ENCODE measurements at places on chromosomes 5 and 9.

DNA sequence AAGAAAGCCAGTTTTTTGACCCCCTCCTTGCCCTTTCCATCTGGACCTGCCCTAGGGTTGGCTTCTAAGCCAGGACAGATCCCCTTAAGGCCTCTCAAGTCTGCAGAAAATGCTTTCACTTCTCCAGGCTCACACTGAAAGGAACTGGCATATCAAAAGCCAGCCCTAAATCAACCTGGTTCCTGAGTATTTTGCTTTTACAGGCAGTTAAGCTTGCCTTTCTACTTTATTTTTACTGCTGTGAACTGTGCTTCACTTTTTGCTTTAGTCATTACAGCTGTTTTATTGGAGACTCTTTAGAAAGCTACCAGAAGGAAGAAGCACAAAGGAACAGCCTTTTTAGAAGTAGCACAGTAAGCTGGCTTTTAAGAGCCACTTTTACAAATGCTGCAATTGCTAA, 5.0 kb downstream of the TARS1 start:
- DNase-seq: no peak

GRCh38 chr5:106085556-106085955, 1585.2 kb downstream of the EFNA5 start:
- DNase-seq: no peak

DNA sequence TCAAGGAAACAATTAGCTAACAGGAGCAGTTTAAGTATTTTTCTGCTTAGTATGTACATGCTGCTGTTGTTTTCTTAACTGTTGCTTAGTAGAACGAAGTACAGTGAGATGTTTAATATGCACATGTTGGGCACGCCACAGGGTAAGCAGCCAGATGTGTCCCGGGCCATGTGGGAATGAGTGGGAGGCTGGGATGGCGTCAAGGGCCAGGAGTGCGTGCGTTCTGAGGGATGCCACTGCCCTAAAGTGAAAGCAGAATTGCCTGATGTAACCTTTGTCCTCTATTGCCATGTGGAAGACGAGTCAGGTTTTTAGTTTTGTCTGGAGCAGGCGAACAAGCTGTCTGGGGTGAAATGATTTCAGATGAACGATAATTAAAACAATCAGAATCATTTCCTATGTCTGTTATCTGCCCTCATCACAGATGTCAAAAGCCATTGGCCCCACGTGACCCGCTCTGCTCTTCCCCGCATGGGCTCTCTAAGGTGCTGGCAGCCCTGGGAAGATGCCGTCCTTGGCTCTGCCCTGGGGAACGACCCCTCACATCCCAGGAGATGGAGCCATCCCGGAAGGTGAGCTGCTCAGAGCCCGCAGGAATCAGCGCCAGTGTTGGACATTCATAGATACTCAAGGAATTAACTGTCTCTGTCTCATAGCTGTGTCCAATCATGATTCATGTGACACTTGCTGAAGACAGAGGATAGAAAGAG, 356.6 kb upstream of the IRX4 start:
- no peak for DNase-seq

GRCh38 chr5:113806250-113806649, 292.8 kb downstream of the YTHDC2 start:
- no peak for DNase-seq

GRCh38 chr5:175554296-175554695, 75.9 kb downstream of the SFXN1 start:
- DNase-seq: no peak

DNA sequence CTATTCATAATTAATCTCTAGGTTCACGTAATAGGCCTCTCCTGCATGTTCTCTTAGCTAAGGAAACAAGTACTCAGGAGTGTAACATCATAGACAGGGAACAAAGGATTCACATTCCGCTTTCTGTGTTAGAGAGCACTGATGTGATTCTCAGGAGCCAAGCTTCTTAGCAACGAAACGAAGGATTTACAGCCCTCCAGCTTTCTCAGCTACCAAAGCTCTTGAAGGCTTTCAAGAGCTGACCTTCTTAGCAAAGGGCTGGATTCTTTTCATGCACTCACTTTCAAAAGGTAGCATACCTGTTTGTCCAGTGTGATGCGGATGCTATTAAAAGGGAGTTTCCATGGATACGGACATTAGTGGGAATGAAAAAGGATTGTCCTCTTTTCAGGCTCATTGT, 107.4 kb downstream of the TUSC1 start:
- no peak for DNase-seq

GRCh38 chr9:27033815-27034403, 28.4 kb upstream of the LRRC19 start:
- no peak for DNase-seq

DNA sequence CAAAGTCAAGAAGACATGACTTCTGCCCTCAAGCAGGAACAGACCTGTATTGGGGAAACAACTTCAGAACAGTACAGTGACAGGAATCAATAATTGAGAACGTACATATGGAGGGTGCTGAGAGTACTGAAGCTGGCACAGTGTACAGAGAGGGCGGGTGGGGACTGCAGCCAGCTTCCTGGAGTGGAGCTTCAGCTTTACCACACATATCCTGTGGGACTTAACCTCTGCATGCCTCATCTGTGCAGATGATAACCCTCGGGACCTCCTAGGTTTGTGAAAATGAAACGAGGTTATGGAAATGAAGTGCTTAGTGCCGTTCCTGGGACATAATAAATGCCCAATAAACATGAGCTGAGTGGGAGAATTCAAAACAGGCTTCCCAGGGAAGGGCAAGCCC, 22.1 kb upstream of the RARS1 start:
- DNase-seq: no peak

DNA sequence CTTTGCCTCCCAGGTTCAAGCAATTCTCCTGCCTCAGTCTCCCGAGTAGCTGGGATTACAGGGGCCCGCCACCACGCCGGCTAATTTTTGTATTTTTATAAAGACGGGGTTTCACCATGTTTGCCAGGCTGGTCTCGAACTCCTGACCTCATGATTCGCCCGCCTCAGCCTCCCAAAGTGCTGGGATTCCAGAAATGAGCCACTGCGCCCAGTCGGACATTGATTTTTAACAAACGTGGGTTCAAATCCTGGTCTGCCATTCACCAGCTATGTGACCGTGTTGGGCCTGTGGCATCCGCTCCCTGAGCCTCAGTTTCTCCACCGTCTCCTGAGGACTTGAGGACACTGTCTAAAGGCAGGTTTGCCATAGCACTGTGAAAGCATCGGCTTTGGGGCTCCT, 41.8 kb upstream of the NEK6 start:
- DNase-seq: no peak

GRCh38 chr5:156942064-156942463, 21.0 kb downstream of the TIMD4 start:
- no peak for DNase-seq

DNA sequence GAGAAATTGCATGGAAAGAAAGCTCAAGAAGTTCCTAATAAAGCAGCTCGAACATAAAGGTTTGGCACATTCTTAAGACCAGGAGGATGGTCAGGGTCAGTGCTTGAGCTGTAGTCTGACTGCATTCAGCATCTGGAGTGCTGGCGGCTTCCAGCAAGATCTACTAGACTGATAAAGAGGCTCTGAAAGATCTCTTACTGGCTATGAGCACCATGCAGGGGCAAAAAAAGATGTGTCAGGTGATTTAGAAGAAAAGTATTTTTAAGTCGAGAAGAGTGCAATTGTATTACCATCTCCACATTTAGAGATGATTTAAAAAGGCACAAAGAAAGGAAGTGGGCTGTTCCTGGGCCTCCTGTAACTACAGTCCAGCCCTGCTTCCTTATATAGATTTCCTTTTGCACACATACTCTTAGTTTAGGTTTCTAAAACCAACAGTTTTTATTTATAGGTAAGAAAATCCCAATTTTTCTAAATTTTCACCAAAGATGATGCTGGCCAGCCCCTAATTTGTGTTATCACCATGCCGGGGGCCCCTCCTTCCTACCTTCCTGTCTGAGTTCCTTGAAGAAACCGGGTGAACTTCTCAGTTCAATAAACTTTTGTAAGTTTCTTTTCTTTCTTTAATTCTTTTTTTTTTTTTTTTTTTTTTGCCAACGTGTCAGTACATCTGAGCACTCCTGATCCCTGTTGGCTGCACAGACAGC, 65.9 kb upstream of the PLPP1 start:
- DNase-seq: no peak

GRCh38 chr5:122390154-122390553, 78.1 kb downstream of the SNCAIP start:
- no peak for DNase-seq

DNA sequence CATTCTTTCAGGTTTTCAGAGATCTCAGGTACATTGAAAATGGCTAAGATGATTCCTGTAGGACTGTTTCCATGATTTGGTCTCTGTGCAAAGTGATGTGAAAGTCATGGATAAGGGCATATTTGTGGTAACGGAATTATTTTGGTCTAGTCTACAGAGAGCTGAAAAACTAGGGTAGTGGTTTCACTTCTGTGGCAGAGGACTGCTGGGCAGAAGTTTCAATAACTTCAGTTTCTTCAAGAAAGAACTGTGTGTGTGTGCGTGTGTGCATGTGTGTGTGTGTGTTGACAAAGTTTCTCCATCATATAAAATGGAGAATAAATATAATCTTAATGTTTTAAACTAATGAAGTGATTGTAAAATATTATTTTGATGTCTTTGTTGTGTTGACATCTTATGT, 4.3 kb downstream of the CNOT8 start:
- DNase-seq: no peak

DNA sequence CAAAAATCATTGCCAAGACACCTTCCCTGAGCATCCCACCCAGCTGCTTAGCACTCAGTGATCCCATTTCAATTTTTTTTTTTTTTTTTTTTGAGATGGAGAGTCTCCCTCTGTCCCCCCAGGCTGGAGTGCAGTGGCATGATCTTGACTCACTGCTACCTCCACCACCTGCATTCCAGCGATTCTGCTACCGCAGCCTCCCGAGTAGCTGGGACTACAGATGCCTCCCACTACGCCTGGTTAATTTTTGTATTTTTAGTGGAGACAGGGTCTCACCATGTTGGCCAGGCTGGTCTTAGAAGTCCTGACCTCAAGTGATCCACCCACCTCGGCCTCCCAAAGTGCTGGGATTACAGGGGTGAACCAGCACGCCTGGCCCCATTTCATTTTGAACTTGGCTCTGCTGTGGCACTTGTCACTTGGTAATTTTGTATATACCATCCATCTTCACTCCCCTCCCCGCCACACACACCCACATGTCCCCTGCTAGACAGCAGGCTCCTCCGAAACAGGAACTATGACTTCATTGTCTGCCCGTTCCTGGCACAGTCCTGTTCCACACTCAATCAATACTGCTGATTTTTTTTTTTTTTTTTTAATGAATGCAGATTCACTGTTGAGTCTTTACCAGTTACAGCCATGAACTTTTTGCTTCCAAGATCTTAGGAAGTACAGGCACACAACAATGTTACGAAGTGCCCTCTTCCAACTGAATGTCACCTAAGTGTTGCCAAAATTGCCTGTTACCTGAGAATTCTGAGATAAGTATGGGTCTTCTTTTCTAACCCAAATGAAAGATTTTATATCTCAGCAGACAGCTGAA, 17.3 kb upstream of the ZBTB34 start:
- DNase-seq: no peak

DNA sequence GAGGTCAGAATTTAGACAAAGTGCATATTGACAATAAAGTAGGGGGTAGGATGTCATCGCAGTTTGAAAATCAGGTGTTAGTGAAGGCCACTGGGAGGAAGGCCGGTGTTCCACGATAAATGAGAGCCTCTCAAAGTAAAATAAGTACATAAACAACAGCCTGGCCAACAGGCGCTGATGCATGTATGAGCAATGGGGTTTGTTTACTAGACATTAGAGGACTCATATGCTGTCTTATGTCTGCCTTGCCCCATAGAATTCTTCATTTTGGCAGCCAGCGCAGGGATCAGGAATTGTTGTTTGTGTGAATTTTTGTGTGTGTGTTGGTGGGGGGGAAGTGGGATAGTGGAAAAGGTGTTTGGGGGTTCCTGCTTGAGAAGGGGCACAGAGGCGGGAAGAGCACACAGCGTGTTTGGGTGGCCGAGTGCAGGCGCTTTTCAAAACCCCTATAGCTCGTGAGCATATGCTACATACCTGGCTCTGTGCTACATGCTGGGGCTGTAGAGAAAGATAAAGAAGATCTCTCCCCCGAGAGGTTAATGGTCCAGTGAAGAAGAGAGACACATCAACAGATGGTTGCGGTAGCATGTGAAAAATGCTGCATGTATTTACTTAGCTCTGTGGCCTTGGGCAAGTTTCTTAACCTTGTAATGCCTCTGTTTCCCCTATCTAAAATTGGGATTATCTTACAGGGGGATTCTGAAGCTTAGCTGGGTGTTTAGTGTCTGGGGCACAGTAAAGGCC, 11.5 kb downstream of the SNX30 start:
- DNase-seq: no peak

- no peak for DNase-seq
These were observed 89.6 kb downstream of the TARS1 start for GRCh38 chr5:33530183-33531036.

DNA sequence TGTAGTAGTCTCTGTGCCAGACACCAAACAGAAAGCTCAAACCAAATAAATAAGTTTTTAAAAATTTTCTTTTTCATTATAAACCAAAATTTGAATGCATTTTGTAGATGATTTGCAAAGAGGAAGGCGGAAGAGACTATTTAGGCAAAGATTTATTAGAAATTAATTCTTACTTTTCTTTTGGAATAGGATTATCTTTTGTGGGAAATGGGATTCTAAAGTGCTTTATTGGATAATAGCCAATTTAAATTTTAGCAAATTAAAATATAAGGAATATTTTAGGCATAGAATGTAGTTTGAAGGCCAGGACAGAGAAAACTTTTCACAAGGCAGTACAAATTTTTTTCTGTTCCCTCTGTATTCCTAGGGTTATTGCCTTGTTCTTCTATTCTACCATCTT, 311.4 kb upstream of the ITGA1 start:
- DNase-seq: no peak

DNA sequence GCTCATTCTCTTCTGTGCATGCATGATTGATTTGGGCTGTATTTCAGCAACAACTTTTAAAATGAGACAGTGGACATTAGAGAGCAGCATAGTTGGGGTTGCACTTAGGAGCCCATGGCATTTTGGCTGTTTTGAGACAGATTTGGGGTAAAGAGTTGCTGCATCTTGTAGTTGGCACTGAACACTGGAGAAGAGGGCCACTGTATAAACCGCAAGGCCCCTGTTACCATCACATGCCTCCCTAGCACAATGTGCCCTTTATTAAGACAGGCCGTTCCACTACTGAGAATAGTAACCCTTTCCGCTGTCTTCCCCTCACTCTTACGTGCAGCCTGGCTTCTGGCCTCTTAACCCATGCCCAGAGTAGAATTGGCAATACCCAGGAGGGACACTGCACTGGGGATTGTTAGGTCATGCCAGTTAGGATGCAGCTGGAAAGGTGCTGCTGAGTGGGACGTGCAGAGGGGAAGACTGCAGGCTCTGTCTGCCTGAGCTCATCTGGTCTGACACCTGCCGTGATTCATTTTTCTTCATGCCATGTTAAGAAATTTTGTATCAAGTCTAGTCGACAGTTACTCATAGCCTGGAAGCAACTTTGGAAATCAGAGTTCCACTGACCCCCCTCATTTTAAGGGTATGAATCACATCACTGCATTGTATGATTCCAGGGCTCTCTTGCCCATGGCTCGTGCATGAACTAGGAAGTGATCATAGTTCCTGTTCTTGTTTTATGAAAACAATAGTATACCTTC, 146.9 kb upstream of the DMRT1 start:
- DNase-seq: no peak

All from activated CD4-positive, CD25-positive, alpha-beta regulatory T cell treated with anti-CD3 and anti-CD28 coated beads, Interleukin-2, amount 50 U/mL, for 16 hours (primary cell).